Left kidney (tissue), 8 donors: ENCODE measurements at places on chromosomes 1 and 21. TPM values are rescaled to one million over a fixed set of nuclear protein-coding genes. Genes with fewer than 3 reads are reported as not detected.

DNA sequence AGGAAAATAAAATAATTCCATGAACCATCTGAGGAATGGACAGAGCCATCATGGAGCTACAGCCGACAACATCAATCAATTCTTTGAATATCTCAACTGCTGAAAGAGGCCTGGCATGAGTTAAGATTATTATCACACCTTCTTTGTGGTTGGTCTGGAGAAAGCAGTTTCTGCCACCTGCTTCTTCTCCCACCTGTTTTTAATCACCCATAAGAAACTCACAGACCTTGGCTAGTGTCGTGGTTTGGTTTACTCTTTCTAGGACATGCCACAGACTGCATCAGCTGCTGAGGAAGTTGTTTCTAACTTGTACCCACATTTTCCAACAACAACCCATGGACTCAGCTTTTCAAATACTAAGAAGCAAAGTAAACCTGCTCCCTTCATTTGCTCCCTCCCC, 65.6 kb downstream of the NTPCR start:
- no peak for DNase-seq

- DNase-seq: no peak
These were observed 5.8 kb downstream of the DENND4B start for GRCh38 chr1:153940756-153941155.

Gene MX1
- 8.4 TPM for polyA plus RNA-seq

GRCh38 chr1:113692824-113693431, 66.4 kb downstream of the PHTF1 start:
- DNase-seq: no peak

GRCh38 chr1:11144570-11145256, 44.4 kb upstream of the ANGPTL7 start:
- no peak for DNase-seq

- DNase-seq: no peak
These were observed 46.5 kb downstream of the SAMD13 start for GRCh38 chr1:84347932-84348555.

Gene CD52
- polyA plus RNA-seq: 5.6 TPM

DNA sequence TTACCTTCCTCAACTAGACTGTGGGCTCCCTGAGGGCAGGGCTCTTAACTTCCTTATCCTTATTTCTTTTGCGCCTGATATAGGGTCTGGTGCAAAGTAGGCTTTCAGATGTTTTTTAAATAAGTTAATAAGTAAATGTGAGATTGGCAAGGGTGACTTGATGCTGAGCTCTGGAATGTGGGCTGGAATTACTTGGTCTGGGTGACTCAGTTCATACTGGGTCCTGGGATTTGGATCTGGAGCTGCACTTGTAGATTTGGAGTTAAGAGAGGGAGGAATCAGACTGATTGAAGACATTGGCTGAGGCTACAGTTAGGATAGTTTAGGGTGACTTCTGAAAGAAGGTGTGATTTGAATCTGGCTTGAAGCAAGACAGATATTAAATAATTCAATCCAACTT, 190.9 kb downstream of the GIPC2 start:
- no peak for DNase-seq

Gene SPATA6
- 21.3 TPM for polyA plus RNA-seq

- no peak for DNase-seq
These were observed 95.8 kb downstream of the CDC7 start for GRCh38 chr1:91596474-91596873.

DNA sequence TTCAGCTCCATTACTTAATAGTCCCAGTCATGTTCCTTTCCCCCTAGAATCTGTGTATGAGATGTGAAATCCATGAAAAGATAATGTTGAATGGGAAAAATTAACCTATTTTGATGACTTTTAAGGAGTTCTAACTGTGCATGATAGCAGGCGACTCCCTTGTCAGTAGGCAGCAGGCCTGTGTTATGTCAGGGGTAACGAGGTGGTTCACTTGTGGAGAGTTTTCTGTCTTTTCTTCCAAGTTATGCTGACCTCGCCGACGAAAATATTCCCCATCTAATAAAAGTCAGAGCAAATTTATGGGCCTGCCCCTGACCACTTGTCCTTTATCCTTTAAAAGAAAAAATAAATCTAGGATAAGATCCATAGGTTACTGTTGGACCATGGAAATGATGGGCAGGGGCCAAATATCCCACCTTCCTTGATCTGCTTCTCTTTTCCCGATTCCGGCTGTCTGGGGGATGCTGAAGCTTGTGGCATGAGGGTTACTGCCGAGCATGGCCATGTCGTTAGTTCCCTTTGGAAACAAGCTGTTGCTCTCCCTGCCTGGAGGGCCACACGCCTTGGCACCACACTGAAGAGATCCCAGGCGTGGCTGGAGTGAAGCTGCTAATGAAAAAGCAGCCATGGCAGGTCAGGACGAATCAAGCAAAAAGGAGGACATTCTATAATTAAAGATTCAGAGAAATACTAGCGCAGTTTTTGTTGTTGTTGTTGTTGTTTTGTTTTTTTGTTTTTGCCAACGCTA, 93.8 kb downstream of the ROR1 start:
- DNase-seq: no peak
